GM12865 (cell line): ENCODE measurements at places on chromosomes 3 and 15.
A peak's percentile ranks its signal among the peaks of the same experiment; 100 is the strongest.

GRCh38 chr15:33322091-33322490 lies 11.3 kb downstream of the RYR3 start:
- DNase-seq = no peak

DNA sequence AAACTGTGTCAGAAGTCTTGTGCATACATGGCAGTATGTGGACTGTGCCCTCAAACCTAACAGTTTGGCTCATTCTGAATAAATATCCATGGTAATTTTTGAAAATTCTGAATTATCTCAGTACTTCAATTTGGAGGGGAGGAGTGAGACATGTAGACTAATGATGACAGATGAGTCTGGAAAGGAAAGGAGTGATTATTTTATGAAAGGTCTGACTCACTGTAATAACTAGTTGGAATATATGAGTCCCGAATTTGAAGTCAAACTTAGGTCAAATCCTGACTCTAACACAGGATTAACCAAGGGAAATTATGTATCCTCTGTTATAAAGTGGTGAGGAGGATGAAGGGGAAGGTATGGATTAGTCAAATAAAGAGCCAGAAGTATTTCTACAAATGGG lies 38.6 kb downstream of the SUCNR1 start:
- DNase-seq = no peak

DNA sequence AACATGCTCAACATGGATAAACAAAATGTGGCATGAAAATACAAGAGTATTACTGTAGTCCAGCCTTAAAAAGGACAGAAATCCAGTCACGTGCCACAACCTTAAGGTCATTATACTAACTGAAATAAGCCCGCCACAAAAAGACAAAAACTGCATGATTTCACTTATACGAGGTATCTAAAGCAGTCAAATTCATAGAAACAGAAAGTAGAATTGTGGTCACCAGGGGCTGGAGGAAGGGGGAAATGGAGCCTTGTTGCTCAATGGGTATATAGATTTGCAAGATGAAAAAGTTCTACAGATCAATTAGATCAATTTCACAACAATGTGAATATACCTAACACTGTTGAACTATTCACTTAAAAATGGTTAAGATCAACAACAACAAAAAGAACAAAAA lies 7.4 kb downstream of the GLB1 start:
- DNase-seq = peak; percentile 73

DNA sequence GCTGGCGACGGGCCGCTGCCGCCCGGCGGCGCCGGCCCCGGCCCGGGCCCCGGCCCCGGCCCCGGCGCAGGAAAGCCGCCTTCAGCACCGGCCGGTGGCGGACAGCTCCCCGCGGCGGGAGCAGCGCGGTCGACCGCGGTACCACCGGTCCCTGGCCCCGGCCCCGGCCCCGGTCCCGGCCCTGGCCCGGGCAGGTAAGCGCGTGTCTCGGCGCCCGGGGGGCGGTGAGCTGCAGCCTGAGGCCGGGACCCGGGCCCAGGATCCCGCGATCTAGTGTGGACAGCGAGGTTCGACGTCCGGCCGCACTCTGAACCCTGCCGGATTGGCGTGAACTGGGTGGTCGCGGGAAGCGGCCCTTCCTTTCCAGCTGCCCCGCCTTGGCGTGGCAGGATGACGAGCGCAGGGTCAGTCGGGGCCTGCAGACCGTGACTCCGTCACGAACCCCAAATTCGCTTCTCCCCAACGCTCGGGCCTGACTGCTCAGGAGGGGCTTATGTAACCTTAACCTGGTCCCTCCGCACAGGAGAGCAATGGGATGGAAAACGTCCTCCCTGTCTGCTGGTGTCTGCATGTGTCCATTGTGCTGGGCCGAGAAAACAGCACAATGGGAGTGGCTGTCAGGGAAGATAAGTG lies 472 bp downstream of the BSN start:
- DNase-seq = no peak

DNA sequence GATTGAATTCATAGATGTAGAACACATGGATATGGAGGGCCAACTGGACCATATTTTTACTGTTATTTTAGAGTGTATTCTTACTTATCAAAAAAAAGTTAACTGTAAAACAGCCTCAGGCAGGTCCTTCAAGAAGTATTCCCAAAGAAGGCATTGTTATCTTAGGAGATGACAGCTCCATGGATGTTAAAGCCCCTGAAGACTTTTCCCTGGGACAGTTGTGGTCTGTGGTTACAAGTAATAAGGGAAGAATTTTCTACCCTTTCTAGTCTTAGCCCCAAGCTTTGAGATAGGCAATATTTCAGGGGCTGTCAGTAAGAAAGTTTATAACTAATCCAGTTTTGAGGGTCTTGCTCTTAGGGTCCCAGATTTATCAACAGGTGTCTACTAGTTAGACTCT lies 62.5 kb downstream of the LRRC49 start:
- no peak for DNase-seq

DNA sequence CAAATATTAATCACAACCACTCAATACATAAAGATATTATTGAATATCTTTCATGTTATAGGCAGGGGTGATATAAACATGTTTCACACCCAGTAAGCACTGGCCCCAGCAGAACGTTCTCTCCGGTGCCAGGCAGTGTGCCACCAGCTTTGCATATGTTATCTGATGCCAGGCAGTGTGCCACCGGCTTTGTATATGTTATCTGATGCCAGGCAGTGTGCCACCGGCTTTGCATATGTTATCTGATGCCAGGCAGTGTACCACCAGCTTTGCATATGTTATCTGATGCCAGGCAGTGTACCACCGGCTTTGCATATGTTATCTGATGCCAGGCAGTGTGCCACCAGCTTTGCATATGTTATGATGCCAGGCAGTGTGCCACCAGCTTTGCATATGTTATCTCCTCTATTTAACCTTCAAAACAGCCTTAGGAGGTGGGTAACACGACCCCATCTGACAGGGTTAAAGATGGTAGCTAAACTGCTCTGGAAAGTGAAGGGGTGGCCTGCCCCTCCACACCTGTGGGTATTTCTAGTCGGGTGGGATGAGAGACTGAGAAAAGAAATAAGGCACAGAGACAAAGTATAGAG lies 6.9 kb downstream of the MUC20 start:
- DNase-seq = no peak

GRCh38 chr3:132231633-132232032 lies 85.6 kb upstream of the ACP3 start:
- no peak for DNase-seq
